Stimulated activated CD8-positive, alpha-beta memory T cell treated with anti-CD3 and anti-CD28 coated beads, Interleukin-7, amount 100 ng/mL, for 24 hours (primary cell): ENCODE measurements at places on chromosomes 6 and 20.

DNA sequence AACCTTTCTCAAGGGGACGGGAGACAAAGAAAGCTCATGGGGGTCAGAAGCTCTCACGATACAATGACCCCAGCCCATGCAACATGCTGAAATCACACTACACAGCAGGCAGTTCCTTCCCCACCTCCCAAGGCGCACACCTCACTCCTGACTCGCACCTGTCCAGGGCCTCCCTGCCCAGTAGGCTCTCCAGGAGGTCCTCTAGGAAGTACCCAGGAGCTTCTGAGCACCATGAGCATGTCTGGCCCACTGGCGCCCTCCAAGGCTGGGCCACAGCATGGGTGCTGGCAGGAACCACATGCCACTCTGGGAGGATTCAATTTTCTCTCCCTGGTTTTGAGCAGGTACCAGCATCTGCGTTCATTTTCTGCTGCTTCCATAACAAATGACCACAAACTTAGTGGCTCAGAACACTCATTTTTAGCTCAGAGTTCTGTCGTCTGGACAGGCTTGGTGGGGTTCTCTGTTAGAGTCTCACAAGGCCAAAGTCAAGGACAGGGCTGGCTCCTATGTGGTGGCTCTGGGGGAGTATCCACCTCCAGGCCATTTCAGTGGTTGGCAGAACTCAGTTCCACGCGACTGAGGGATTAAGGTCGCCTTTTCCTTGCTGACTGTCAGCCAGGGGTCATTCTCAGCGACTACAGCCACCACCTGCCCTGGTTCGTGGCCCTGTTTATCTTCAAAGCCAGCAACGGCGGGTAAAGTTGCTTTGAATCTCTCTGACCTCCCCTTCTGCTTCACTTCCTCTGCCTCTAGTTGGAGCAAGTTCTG is 32.7 kb downstream of the ACSS1 start:
- no peak for DNase-seq

DNA sequence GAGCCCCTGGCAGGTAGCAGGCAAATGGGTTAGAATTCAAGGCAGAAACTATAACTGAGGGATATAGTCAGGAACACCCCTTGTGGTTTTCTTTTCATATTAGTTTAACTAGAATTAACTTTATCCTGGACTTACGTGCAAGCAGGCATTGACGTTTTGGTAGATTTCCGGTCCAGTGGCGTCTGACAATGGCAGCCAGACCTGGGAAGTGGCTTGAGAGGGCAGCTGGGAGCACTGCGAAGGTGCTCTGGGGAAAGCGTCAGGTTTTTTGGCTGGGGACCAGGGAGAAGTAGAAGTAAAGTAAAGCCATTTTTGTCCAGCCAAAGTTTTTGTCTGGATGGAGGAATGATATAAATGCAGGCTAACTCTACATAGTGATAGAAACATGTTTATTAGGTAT is 8.4 kb upstream of the ACSS1 start:
- no peak for DNase-seq

DNA sequence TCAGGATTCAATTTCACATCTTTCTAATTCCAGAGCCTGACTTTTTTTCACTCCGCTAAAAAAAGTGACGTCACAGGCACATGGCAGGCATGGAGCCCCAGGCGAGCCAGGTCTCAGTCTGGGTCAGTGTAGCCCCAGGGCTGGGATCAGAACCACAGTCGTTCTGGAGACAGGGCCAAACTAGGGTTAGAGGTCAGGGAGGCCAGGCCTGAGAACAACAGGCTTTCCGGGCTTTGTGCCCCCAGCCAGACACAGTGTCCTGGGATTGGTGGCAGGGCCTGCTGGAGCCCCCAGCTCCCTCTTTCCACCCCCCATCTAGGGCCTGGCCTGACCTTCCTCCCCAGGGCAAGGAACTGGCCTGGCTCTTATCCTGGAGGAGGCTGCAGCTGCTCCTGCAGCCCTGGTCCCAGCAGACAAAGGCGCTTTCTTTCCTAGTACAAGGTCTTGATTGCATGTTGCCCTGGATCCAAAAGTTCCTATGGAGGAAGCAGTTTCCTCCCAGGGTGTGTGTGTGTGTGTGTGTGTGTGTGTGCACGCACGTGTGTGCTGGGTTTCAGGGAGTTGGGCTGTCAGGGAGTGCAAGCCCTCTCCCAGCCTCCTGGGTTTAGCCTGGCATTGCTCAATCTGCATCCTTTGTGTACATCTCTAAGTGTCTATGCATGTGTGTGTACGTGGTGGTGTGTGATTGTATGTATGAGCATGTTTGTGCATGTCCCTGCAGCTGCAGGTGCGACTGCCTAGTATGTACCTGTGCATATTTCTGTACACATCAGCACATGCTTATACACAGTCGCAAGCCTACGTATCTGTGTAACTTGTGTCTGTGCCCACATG is 26.5 kb upstream of the EMILIN3 start:
- DNase-seq, result no peak

DNA sequence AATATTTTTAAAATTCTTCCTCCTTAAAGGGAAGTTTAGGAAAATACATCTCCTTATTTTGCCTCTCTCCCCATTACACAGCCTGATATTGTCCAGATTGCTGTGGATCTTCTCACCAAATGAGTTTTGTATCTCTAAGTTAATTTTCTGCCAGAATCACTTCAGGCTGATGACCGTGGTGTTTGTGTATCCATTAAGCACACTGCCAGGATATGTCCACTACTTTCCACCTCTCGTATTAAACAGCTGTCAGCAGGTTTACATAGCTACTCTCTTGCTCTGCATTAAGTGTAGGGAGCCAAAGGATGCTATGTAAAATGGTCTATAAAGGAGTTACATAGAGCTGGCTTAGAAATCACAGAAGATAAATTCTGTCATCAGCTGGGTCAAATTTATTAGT is 201.1 kb downstream of the ZFAND3 start:
- no peak for DNase-seq

- no peak for DNase-seq
Measured at GRCh38 chr6:151044465-151045441, 179.3 kb downstream of the MTHFD1L start.

GRCh38 chr6:129598244-129599187 is 111.5 kb downstream of the ARHGAP18 start:
- no peak for DNase-seq

DNA sequence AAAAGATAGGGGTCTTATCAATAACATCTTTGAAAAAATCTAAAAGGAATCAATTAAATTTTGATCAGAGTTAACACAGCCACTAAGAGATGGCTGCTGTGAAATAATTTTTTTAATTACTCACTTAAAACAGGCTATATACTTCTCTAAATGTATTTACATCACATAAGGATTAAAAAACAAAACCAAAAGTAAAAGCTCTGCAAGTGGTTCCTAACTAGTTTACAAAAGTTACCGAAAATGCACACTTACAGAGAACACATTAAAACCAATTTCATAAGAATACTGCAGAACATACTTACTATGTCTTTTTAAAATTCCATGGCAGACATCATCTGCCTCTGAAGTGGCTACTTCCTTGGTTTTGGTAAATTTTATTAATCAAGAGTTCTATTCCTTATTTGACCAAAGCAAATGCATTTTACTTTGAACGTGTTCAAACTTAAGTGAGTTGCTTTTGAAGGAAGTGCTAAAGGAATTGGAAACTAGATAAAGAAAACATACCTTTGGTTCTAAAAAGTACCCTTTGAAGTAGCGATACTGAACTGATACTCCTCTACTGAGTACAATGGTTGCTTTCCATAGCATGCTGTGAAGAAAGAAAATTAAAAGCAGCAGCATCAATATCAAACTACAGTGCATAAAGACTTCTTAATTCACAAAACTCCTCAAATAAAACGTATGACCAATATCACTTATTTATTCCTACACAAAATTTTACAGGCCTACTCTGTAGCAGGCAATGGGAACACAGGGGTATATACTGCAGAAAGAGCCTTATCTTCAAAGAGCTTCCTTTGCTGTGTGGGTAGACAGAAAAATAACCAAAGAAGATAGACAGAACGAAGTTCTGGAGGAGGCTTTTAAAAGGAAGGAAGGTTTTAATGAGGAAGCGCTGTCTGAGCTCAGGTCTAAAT is 157.1 kb upstream of the SHLD1 start:
- no peak for DNase-seq

GRCh38 chr6:140043357-140043756 is 668.9 kb upstream of the CITED2 start:
- DNase-seq, result no peak

DNA sequence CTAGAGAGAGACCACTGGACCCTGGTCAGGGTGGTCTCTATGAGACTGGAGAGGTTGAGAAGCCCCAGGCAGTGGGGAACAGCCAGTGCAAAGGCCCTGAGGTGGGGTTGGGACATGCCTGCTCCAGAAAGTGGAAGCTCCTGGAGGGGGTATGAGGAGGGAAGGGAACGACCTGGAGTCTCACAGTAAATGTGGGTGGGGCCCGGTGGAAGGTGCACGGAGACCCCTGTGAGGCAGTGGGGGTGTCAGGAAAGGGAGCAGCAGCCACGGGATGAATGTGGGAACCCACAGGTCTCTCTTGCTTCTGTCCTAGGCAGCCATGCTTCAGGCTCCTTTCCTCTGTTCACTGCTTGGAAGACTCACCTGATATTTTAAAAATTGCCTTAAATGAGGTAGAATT is 1.3 kb upstream of the CST1 start:
- DNase-seq, result no peak

GRCh38 chr6:13881621-13882165 is 43.1 kb upstream of the RNF182 start:
- no peak for DNase-seq

GRCh38 chr6:29510202-29510601 is 22.4 kb upstream of the MAS1L start:
- no peak for DNase-seq

DNA sequence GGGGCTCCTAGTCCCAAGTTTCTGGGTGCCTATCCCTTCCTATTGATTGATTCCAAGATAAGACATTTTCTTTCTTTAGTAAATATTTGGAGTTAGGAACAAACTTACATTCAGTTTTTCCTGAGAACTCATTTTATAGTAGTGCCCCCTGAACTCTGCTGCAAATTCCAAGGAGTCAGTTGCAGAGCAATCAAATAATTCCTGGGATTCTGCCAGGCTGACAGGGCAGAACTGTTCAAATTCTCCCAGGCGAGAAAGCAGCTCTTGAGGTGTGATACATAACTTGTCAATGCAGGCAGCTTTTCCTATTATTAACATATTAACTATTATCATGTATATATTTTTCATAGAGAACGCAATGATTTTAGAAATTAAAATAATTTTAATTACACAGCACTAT is 15.9 kb upstream of the ZBTB24 start:
- no peak for DNase-seq

DNA sequence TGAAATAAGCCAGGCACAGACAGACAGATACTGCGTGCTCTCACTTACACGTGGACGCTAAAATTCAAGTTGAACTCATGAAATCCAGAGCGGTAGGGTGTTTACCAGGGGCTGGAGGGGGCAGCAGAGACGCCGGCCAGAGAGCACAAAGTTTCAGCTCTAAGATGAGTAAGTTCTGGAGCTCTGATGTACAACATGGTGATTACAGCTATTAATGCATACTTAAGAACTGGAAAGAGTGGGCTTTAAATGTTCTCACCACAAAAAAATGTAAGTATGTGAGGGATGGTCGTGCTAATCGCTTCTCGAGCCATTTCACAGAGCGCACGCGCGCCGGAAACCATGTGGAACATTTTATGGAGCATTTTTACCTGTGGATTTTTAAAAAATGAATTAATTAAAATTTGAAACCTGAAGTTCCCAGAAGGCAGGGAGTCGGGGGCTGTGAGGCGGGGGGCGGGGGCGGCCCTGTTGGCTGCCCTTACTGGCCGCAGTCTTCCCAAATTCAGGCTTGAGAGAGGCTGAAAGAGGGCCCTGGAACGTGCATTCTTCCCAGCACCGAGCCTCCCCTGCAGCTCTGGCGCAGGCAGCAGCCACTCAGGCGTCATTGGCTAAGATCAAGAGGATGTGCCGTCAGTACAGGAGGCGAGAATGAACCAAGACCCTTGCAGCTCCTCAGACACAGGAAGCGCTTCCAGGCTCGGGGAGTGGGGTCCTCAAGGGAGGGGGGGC is 8.5 kb upstream of the SLCO4A1 start:
- no peak for DNase-seq

- DNase-seq, result no peak
Measured at GRCh38 chr6:76707630-76708029, 635.2 kb upstream of the IMPG1 start.

DNA sequence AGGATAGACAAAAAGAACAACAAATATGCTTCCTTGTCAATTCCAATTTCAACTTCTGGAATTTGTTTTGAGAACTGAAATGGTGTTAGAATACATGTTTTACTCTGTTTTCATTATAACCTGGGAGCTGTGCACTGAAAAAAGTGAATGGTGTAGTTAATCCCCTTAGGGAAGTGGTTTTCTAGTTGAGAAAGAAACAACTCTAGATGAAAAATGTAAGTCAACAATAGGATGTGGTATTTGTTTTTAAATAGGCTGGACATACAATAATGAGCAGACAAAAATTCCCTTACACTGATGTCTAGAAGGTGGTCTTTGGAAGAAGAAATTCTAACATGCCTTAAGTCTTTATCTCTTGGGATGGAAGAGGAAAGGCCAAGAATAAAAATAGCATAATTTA is 59.9 kb upstream of the TINAG start:
- DNase-seq, result no peak

GRCh38 chr6:156978948-156979347 is 201.8 kb downstream of the ARID1B start:
- DNase-seq, result no peak

DNA sequence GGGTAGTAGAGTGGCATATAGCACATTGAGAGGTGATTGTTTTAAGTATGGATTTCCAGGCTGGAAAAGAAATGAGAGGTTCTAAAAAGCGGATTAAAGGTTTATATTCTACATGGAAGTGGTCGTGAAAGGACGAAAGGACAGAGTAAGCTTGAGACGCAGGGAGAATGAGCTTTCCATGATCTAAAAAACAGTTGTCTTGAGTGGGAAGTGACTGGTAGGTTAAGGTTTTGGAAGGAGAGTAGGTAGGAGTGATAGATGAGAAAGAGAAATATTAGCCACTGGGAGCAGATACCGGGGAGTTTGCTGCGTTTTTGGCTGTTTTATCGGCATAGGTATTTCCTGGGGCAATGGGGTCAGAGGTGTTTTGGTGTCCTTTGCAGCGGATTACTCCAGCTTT is 750.6 kb upstream of the ADGRB3 start:
- DNase-seq, result no peak

GRCh38 chr6:160986851-160987250 is 4.7 kb upstream of the MAP3K4 start:
- DNase-seq, result no peak
